Lung (tissue), 17 donors: ENCODE measurements at places on chromosomes 11 and 22. TPM values are rescaled to one million over a fixed set of nuclear protein-coding genes. Genes with fewer than 3 reads are reported as not detected.

- no peak overlapping the region for H3K27ac ChIP-seq
- H3K4me3 ChIP-seq = no peak overlapping the region
- no peaks in the 10 kb centered on the region for H3K4me1 ChIP-seq
- DNase-seq = no peak
- peaks cover 13% of the 10 kb centered on the region for H3K27me3 ChIP-seq
- no peaks in the 10 kb centered on the region for H3K36me3 ChIP-seq
These were observed 22.8 kb downstream of the PIM3 start for GRCh38 chr22:49983148-49984042.

DNA sequence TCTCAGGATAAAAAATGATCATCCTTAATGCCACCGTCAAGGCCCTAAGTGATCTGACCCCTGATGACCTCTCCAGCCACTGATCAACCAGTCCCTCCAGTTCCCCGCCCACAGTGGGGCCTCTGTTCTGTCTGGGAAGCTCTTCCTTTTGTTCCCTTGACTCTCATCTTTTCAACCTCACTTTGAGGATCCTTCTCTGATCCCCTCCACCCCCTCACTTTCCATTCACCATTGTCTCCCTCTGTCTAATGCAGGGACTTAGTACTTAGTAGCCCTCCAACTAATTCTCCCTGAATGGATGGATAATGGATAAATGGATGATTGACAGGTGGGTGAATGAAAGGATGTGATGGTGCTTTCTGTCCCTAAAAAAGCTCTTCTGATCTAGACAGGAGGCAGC is 45.6 kb downstream of the C11orf58 start:
- H3K27ac ChIP-seq = no peak overlapping the region
- no peaks in the 10 kb centered on the region for H3K36me3 ChIP-seq
- H3K27me3 ChIP-seq = no peaks in the 10 kb centered on the region
- no peak overlapping the region for H3K4me3 ChIP-seq
- H3K4me1 ChIP-seq = peaks cover 6% of the 10 kb centered on the region
- DNase-seq = no peak

GRCh38 chr11:123742031-123742723 is 717 bp upstream of the ZNF202 start:
- peak overlapping the region; percentile 92 for H3K4me3 ChIP-seq
- peaks cover 9% of the 10 kb centered on the region for H3K27me3 ChIP-seq
- no peaks in the 10 kb centered on the region for H3K4me1 ChIP-seq
- no peak overlapping the region for H3K27ac ChIP-seq
- H3K36me3 ChIP-seq = peaks cover 5% of the 10 kb centered on the region
- DNase-seq = peak; percentile 19

DNA sequence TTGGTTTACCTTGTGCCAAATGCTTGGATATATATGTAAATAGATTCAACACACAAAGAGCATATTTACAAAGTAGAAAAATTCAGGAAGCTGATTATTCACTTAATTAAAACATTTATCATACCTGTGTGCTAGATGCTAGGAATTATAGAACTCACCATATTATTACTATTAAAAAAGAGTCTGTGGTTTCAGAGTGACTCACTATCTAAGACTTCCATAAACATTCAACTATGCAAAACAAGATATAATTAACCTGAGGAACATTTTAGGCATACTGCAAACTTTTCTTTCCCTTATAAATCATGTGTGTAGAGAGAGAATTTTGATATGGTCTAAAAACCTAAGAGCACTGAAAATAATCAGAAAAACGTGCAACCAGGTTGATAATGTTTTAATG is 27.3 kb downstream of the CTSC start:
- no peaks in the 10 kb centered on the region for H3K27me3 ChIP-seq
- no peak overlapping the region for H3K4me3 ChIP-seq

Gene OLFML1
- 14.9 TPM for total RNA-seq

- no peaks in the 10 kb centered on the region for H3K36me3 ChIP-seq
- no peak overlapping the region for H3K27ac ChIP-seq
- H3K4me1 ChIP-seq = no peaks in the 10 kb centered on the region
- peak; percentile 3 for DNase-seq
- no peaks in the 10 kb centered on the region for H3K27me3 ChIP-seq
These were observed 14.5 kb downstream of the USP35 start for GRCh38 chr11:78203184-78203583.

Gene OR56A1
- 0.09 TPM for total RNA-seq

Gene RTCB
- total RNA-seq = 62.2 TPM

Gene RTN4R
- 2.6 TPM for total RNA-seq

DNA sequence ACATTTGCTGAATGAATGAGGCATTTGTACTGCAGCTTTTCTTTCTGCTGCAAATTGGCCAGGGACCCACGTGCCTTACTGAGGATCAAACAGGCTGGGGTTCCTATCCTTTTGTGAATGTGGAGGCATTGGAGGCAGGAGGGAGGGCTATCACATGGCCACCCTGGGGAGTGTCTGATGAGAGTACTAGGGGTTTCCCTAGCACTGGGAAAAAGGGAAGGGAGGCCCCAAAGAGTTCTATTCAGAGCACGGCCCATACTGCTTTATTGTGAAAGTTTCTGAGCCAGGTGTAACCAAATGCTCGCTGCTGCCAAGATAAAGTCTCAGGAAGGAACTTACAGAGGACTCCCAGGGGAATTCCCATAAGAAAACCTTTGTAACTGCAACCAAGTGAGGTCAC is 78.4 kb upstream of the ANO1 start:
- no peak for DNase-seq
- H3K4me3 ChIP-seq = no peak overlapping the region
- no peak overlapping the region for H3K27ac ChIP-seq
- H3K4me1 ChIP-seq = no peaks in the 10 kb centered on the region

GRCh38 chr22:29314537-29315285 is 786 bp downstream of the RASL10A start:
- H3K36me3 ChIP-seq = peaks cover 4% of the 10 kb centered on the region
- H3K4me1 ChIP-seq = peaks cover 6% of the 10 kb centered on the region
- no peak for DNase-seq

Gene C22orf31
- not detected for total RNA-seq

- no peak overlapping the region for H3K27ac ChIP-seq
- peaks cover 50% of the 10 kb centered on the region for H3K36me3 ChIP-seq
- peak; percentile 12 for DNase-seq
- no peak overlapping the region for H3K4me3 ChIP-seq
These were observed 22.2 kb downstream of the MYBPC3 start for GRCh38 chr11:47329987-47330931.

DNA sequence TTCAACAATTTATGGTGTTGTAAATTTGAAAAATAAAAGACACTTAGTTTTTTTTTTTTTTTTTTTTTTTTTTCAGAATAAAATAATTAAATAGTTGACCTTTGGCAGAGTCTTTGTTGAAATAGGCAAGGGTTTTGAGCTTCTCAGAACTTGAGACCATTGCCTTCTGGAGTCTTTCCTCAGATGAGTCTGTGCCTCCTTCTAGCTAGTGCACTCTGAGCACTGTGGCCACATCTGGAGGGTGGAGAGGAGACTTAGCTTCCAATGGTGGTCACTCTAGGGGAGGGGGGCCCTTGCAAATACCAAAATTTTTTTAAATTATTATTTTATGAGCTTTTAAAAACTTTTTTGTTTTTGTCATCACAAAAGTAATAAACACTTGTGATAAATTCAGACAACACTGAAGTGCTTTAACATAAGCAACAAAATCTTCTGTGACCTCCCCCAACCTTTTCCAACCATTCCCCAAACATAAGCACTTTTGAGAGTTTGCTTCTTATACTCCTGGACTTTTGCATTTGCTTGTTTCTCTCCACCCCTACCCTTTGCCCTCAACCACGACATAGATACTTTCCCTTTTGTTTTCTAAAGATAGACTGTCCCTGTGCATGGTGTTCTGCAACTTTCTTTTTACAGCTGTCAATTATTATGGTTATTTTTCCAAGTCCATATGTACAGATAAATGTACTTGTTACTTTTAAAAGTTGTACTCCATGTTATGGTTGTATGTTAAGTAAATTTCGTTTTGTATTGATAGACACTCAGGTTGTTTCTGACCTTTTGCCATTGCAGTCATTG is 41.1 kb downstream of the BMAL1 start:
- H3K36me3 ChIP-seq = no peaks in the 10 kb centered on the region
- DNase-seq = no peak
- H3K4me3 ChIP-seq = no peak overlapping the region

- no peaks in the 10 kb centered on the region for H3K36me3 ChIP-seq
- no peak overlapping the region for H3K27ac ChIP-seq
- DNase-seq = no peak
- H3K4me3 ChIP-seq = no peak overlapping the region
- no peaks in the 10 kb centered on the region for H3K4me1 ChIP-seq
These were observed 1089.1 kb downstream of the TBC1D22A start for GRCh38 chr22:47851586-47851985.

Gene OR56A5
- not detected for total RNA-seq

DNA sequence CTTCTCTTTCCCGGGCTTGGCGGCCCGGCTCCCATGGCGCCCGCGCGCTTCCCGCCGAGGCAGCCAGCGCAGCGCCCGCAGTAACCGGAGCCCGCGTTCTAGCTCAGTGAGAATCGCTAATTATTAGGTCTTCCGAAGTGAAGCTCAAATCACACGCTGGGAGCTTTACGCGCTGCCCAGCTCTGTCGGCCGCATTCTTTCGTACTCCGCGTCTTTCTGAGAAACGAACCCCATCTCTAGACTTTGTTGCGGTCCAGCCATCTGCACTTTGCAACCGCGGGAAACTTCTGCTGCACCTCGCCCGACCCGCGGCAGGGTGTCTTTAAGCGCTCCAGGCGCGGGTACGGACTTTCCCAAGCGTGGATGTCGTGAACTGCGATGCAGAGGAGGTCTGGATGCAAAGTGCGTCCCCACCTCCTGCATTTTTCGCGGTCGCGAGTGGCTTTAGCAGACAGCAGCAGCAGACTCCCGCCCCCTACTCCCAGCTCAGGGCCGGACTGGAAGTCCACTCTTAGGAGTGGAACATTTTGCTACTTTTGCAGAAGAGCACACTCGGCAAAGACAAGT is 6.0 kb upstream of the PAX6 start:
- no peaks in the 10 kb centered on the region for H3K36me3 ChIP-seq
- H3K4me3 ChIP-seq = no peak overlapping the region
- peaks cover 84% of the 10 kb centered on the region for H3K27me3 ChIP-seq
- no peak for DNase-seq

Gene CCDC88B
- 32.7 TPM for total RNA-seq

Gene C1QTNF5
- total RNA-seq = 20.2 TPM

DNA sequence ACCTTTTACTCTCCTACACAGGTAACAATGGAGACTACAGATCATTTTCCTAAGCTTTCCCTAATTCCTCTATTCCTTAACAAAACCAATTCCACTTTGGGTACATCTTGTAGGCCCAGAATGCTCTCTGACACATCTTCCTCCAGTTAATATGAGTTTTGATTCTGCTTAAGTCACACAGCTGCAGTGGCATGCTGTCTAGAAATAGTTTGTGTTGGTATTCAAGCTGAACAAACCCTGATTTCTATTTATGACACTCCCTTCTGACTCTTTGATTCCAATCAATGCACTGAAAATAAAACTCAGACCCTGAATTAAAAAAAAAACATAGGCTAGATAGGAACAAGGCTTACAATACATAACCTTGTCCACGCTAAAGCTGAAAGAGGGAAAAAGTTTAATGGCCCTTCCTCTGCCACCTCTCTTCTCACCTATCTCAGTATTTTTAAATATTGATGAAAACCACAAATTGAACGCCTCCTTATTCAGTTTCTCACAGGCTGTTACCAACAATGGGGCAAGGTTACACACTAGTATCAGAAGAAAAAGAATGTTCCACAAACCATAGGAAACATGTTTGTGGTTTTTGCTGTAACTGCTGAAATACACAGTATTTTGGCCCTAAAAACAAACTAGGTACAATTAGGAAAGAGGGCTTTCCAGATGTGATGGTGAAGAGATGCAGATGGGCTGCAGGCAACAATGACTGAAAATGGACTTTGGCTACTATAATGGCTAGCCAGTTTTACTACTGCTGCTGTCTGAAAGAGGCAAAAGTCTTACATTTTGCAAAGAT is 35.7 kb upstream of the GAB2 start:
- no peaks in the 10 kb centered on the region for H3K27me3 ChIP-seq
- DNase-seq = no peak
- H3K27ac ChIP-seq = no peak overlapping the region
- H3K4me3 ChIP-seq = no peak overlapping the region
- H3K36me3 ChIP-seq = no peaks in the 10 kb centered on the region

GRCh38 chr11:16960250-16960649 is 54.0 kb downstream of the PLEKHA7 start:
- no peaks in the 10 kb centered on the region for H3K36me3 ChIP-seq
- H3K27ac ChIP-seq = no peak overlapping the region
- H3K4me1 ChIP-seq = peaks cover 4% of the 10 kb centered on the region

GRCh38 chr11:26028393-26028911 is 303.5 kb upstream of the ANO3 start:
- DNase-seq = no peak
- no peak overlapping the region for H3K27ac ChIP-seq
- no peaks in the 10 kb centered on the region for H3K4me1 ChIP-seq
- no peaks in the 10 kb centered on the region for H3K27me3 ChIP-seq

DNA sequence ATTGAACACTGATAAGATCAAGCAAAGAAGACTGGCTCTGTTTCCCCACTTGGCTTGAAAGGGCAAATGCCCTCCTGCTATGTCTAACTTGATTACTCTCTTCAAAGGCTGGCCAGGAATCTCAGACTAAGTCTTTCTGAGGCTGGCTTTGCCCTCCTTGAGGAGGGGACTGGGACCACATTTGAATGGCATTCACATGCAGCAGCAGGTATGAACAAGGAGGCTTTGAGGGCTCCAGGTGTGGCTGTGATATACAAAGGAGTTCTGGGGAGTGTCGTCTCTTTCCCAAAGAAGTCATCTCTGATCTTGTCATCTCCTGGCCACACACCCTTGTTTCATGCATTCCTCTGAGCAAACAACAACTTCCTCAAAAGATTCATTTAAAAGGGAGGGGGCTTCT is 130.8 kb downstream of the ARL14EP start:
- H3K27ac ChIP-seq = no peak overlapping the region
- H3K4me3 ChIP-seq = no peak overlapping the region
- no peaks in the 10 kb centered on the region for H3K36me3 ChIP-seq
- H3K4me1 ChIP-seq = peaks cover 19% of the 10 kb centered on the region
- DNase-seq = no peak

Gene APOBEC3B
- total RNA-seq = 4.5 TPM

DNA sequence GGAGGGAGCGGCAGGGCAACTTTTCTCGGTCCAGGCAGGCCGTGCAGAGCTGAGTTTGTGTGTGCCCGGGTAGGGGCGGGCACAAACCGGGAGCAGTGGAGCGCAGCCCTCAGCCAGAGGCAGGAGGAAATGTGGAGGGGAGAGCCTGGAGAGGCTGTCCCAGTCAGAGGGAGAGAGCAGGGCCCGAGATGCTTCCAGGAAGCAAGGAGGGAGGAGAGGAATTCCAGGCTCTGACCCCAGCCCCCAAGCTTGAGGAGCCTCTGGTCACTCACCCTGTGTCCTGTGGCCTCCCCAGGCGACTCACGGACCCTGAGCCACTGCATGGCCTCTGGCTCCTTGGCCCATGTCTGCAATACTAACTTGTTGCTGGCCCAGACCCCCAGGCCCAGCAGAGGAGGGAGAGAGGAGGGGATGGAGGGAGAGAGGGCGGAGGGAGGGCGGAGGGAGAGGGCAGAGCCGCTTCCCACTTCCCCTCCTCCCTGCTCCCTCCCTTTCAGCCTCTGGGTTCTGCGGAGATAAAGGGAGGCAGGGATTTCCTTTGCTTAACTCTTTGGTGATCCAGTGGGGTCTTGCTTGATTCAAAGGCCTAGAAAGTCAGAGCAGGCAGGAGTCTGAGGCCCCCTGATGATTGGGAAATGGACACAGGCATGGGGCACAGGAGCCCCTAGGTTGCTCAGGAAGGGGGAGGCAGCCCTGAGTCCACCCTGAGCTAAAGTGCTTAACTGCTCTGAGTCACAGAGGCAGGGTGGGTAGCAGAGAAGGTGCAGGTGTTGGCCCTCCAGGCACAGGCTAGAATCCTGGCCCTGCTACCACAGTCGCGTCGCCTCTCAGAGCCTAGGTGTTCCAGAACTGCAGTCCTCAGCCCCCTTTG is at the start of gene C1QTNF6:
C1QTNF6 (minus strand) TSS at position 357 of the 871 bp plus-strand sequence; CDS start at position 323, 34 bp downstream.
- no peaks in the 10 kb centered on the region for H3K36me3 ChIP-seq
- H3K27me3 ChIP-seq = no peaks in the 10 kb centered on the region
- peak within 1 kb of the TSS; percentile 68 for H3K27ac ChIP-seq
- DNase-seq = peak; percentile 94
